Activated CD4-positive, alpha-beta T cell treated with anti-CD3 and anti-CD28 coated beads for 4 hours (primary cell): ENCODE measurements at places on chromosomes 3 and 15.

- no peak for DNase-seq
These were observed 31.2 kb upstream of the MUSTN1 start for GRCh38 chr3:52865994-52866393.

GRCh38 chr3:33665294-33665693, 52.8 kb downstream of the CLASP2 start:
- no peak for DNase-seq

GRCh38 chr3:39839484-39839883, 30.1 kb downstream of the MYRIP start:
- no peak for DNase-seq

GRCh38 chr15:75193976-75194375, 7.7 kb upstream of the C15orf39 start:
- DNase-seq: no peak

DNA sequence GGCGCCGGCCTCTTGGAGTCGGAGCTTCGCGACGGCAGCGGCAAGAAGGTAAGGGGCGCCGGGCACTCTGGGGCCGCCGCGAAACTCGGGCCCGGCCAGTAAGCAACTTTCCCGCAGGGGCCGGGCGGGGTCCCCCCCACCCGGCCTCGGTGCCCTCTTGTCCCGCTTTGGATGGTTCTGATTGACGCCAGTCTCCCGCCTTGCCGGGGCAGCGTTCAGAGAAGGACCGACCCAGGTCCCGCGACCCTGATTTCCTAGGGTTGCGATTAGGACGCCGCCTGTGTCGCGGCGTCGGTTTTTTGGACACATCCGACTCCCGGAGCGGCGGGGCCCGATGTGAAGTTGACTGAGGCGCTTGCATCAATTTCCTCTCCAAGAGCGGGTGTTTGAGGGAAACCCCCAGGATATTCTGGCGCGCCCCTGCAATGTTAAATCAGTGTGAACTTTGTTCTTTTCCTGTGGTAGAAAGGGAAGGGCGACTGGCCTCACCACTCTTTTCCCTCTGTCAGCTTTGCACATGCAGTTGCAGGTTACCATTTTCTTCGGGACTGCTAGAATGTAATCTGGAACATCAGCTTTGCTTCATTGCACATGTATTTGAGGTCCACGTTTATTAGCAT, 755 bp downstream of the PDE8A start:
- DNase-seq: peak; percentile 50

GRCh38 chr3:143820466-143821221, 27.6 kb downstream of the SLC9A9 start:
- DNase-seq: no peak

GRCh38 chr15:77529394-77530159, 103.1 kb downstream of the LINGO1 start:
- no peak for DNase-seq

DNA sequence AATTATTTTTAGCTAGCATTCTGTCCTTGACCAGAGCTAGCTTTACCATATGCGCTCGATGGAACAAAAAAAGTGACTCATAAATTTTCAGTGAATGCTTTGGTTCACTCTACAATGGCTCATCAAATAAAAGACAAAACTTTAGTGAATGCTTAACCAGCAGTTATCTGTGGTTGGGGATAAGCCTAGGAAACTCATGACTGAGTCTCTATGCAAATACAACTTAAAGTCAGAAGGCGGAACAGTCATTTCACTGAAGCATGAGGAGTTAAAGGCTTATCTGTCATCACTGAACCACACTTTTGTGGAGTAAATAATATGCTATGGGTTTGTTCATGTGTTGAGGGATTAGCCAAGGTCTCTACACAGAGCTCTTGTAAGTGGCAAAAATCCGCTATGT, 308.4 kb downstream of the SQOR start:
- no peak for DNase-seq

- no peak for DNase-seq
These were observed 32.7 kb downstream of the RTP1 start for GRCh38 chr3:187230011-187230410.

DNA sequence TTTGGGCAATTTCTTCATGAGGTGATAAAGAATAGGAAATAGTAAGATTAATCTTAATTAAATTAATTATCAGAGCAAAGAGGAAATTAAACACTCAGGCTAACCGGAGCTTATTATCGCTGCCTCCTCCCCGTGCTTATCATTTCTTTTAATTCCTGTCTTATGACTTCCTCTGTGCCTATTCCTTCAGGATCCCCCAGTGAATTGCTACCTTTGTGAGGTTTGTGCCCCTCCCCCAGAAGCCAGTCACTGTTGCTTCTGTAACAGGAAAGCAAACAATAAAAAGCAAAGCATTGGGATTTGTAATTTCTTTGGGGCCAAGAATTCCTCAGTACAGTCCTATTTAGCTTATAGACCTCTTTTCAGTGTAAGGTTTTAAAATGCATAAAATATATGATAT, 164.5 kb downstream of the CADPS start:
- DNase-seq: no peak

- DNase-seq: no peak
These were observed 74.7 kb upstream of the SNRK start for GRCh38 chr3:43211681-43212080.

DNA sequence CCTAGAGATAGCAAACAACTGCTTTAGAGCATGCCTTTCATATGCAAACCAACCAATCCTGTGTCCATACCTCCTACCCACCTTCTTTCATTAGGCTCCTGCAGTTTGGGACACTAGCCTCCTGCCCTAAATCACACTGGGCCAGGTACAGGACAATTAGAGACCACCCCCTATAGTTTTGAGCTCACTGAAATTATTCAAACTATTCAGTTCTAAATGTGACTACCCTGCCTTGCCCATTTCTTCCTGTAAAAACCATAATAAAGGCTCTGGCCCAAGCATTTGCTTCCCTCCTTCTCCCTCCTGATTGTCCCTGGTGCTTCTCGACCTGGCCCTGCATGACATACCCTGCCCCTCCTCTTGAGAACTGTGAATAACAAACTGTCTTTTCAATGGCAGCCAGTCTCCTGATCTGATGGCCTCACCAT, 31.4 kb upstream of the LRIG1 start:
- no peak for DNase-seq

GRCh38 chr3:57173687-57174086, 8.5 kb upstream of the IL17RD start:
- DNase-seq: no peak

DNA sequence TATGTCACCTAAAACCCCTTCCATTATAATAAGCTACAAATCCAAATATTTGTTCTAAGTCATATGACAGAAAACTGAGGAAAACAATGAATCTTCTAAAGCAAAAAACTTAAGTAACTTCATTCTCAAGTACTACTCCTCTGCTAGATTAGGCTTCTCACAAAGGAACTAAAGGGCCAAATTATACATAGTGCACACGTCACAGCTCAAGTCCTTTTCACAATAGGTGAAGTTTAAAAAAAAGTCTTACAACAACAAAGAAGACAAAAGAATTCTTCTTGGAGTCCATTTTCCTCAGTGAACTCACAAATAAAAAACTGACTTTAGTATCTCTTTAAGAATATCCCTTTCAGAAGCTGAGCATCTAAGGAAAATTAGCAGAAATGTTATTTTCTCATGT, 479.9 kb downstream of the MAGI1 start:
- DNase-seq: no peak

- DNase-seq: no peak
These were observed 27.8 kb downstream of the DPH3 start for GRCh38 chr3:16236856-16237393.

- no peak for DNase-seq
These were observed 5.2 kb downstream of the PRSS50 start for GRCh38 chr3:46712191-46713049.

DNA sequence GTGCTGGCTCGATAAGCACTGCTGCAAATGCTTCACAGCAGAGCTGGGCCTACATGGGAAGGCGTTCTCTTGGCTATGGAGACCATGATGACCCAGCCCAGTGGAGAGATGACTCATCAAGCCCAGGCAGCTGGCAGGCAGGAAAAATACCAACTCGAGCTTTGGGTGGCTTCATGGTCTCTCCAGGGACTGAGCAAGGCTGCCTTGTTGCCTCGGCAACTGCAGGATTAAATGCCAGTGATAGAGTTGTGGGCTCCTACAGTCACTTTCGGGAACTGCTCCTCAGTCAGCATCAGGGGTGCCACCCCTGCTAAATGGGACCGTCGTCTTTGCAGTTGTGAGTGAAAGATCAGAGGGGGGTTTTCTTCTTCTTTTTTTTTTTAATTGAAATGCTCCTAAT, 54.6 kb upstream of the MYZAP start:
- DNase-seq: no peak

GRCh38 chr3:125245521-125245920, 33.0 kb upstream of the SLC12A8 start:
- no peak for DNase-seq

DNA sequence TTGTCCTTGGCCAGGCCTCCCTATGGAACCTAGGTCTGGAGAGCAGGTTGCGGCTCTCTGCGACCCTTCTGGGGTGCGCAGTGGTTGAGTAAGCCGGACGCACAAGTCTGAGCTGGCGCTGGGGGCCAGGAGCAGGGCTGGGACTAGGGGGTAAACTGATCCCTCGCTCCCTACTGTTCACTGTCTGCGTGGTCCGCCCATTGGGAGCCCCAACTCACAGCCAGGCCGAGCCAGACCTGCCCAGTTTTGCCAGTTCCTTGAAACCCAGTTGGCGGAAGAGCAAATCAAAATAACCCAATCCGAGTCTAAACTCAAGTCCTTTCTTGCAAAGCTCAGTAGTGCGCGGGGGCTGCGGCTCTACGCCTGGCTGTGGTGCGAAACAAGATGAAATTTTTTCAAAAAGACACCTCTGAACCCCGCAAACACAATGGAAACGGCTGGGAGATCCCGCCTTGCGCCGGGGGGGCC, 17.5 kb downstream of the RGMA start:
- no peak for DNase-seq

DNA sequence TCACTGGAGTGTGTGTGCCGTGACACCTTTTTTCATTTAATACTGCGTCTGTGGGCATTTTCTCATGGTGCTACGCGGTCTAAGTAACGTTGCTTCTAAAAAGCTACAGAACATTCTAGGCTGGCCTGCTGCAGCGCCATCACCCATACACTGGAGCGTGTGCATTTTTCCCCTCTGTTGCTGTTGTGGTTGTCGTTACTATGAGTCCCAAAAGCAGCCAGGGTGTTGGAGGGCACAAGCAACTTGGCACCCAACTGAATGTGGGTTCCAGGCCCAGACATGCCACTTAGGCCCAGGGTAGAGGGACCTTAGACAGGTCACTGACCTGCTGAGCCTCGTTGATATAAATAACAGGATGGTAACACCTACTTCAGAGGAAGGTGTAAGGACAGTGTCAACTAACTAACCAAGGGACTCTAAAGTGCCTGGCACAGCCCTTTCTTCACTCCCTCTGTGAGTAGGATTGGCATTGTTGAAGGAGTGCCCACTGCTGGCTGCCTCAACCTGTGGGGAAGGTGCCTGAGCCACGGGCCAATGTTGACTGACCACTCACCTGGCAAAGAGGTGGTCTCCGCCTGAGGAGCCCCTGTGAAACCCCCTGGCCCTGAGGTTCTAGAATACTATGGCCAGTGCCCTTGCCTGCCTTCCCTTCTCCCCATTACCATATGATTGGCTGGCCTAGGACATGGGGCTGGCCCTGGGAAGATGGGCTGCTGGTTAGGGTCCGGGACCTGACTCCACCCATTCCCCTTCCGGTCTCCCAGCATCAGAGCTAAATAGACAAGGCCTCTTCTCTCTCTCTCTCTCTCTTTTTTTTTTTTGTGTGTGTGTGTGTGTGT, 3.5 kb downstream of the CSK start:
- no peak for DNase-seq

DNA sequence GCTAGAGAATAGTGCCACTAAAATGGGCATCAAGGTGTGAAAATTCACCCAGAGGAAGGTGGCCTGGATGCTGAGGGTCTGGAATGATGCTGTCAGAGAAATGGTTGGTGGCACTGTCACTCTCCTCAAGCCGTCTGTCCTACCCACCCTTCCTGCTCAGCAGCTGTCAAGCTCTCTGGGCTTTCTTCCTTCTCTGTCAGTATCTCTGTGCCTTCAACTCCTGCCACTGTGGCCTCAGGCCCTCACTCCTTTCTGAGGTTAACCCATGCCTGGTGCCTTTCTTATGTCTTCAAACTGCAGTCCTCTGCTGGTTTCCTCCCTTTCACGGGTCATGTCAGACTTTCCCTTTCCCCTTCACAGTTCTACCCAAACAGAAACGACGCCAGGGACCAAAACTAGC, 4.4 kb downstream of the MYO5C start:
- DNase-seq: no peak

- no peak for DNase-seq
These were observed 101.8 kb downstream of the RPLP1 start for GRCh38 chr15:69554279-69554961.

DNA sequence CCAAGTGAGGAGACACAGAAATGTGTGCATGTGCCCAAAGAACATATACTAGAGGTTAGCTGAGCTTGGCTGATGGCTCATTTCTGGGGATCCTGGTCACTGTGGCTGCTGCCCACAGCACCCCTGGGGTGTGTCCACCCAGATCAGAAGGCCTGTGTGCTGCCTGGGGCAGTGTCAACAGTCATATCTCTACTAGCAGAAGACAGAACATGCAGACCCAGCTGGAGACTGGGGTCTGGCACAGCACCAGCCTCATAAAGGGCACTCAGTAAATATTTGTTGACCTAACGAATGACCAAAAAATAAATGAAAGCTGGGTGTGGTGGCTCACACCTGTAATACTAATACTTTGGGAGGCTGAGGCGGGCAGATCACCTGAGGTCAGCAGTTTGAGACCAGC, 16.4 kb downstream of the CHRNA3 start:
- no peak for DNase-seq

DNA sequence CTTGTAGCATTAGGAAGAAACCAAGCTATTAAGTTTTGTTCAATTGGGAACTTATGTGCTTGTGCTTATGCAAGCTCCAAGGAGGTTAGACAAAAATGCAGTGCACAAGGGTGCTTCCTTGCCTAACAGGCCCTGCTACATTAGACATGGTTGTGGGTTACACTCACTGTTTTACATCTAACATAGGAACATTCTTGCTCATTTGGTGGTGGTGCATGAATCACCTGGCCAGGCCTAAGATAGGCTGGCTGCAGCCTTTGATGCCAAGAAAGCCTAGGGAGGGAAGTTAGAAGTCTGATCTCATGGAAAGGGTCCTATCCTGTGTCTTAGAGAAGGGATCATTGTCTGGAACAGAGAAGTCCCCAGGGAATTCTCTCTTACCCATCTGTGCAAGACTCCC, 43.5 kb downstream of the CA12 start:
- no peak for DNase-seq

GRCh38 chr3:116717566-116717965, 8.0 kb downstream of the TUSC7 start:
- no peak for DNase-seq

DNA sequence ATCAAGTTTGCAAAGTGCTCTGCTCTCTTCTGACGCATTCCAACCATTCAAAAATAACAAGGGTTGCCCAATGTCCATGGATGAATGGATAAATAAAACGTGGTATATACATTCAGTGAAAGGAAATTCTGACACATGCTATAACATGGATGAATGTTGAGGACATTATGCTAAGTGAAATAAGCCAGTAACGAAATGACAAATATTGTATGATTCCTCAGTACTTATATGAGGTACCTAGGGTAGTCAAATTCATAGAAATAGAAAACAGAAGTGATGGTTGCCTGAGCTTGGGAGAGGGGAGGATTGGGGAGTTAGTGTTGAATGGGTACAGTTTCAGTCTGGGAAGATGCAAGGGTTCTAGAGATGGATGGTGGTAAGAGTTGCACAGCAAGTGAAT, 33.9 kb downstream of the SH3BP5 start:
- no peak for DNase-seq

GRCh38 chr3:99012051-99012450, 110.6 kb upstream of the DCBLD2 start:
- no peak for DNase-seq

- DNase-seq: no peak
These were observed 28.0 kb upstream of the RAB11A start for GRCh38 chr15:65841121-65841930.

GRCh38 chr3:20462723-20463122, 276.7 kb upstream of the SGO1 start:
- DNase-seq: no peak
